Cardiac muscle cell (in vitro differentiated cells and primary cell): ENCODE measurements at places on chromosomes 5 and 9. TPM values are rescaled to one million over a fixed set of nuclear protein-coding genes. Genes with fewer than 3 reads are reported as not detected.

- no peak for DNase-seq
- no peaks in the 10 kb centered on the region for H3K4me1 ChIP-seq
- H3K27me3 ChIP-seq, result no peaks in the 10 kb centered on the region
- no peak overlapping the region for H3K27ac ChIP-seq
- no peaks in the 10 kb centered on the region for H3K36me3 ChIP-seq
Measured at GRCh38 chr5:116428413-116428812, 146.2 kb downstream of the SEMA6A start.

DNA sequence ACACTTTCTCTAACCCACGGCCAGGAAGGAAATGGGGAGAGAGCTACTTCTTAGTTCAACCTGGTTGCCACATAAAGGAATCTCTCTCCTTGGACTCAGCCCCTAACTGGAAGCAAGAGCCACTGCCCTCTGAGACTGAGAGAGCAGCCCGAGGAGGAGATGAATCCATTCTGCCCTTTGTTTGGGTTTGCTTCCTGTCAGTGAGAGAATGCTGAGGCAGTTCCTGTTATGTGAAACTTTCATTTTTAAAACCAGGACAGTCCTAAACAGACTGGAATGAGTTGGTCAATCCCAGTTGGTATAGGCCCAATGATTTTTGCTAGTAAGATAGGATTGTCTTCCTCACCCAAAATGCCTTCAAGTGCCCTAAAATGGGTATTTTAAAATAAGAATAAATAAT, 205.1 kb downstream of the NTRK2 start:
- H3K4me3 ChIP-seq, result no peak overlapping the region
- H3K4me1 ChIP-seq, result peaks cover 8% of the 10 kb centered on the region
- H3K36me3 ChIP-seq, result no peaks in the 10 kb centered on the region
- DNase-seq, result peak; percentile 40
- H3K27me3 ChIP-seq, result no peaks in the 10 kb centered on the region

DNA sequence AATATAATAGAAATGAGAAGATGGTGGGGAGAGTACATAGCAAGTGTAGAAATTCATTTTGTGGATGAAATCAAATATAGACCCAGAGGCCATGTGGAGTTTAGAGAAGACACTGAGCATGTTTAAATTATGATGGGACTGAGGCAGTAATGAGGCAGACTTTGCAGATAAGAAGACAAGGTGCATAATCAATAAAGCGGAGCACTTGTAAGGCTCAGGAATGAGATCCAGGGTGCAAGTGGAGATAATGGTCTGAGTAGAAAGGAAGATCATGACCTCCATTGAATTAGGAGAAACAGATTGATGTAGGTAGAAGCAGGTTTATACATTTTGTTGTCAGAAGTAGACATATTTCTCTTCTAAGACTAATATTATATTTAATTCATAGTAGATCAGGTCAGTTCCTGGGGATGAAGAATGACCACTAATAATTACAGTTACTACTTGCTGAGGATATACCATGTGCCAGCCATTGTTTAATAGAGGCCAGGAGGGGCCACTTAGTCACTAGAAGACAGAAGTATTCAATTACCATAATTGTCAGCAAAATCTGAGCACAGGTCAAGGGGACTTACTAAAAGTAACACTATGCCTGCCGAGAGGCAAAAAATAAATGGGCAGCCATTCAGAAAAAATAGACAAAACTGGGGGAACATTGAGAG, 479.8 kb downstream of the DNAH5 start:
- H3K27me3 ChIP-seq, result no peaks in the 10 kb centered on the region
- no peak overlapping the region for H3K4me3 ChIP-seq
- H3K36me3 ChIP-seq, result no peaks in the 10 kb centered on the region
- H3K27ac ChIP-seq, result no peak overlapping the region
- DNase-seq, result no peak
- no peaks in the 10 kb centered on the region for H3K4me1 ChIP-seq

Gene TMEFF1
- 23.9 and 34.2 TPM in 2 replicates for total RNA-seq

DNA sequence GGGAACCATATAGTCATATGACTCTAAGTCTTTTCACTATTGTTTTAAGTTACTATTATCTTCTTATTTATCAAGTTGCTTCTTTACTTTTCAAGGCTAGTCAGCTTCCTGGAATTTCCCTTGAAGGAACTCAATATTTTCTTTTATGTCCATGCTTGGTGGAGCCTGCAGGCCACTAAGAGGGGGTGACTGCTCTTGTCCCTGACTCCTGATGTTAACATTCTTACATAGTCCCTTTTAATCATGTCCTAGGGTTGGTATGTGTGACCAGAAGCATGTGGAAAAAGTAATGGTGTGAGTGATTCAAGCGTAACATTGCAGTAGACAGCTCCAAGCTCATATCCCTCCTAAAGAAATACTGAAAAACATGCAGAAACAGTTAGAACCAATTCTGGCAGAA, 1536.2 kb upstream of the CDH9 start:
- H3K27me3 ChIP-seq, result no peaks in the 10 kb centered on the region
- H3K4me3 ChIP-seq, result no peak overlapping the region
- no peaks in the 10 kb centered on the region for H3K4me1 ChIP-seq
- no peaks in the 10 kb centered on the region for H3K36me3 ChIP-seq
- H3K27ac ChIP-seq, result no peak overlapping the region

DNA sequence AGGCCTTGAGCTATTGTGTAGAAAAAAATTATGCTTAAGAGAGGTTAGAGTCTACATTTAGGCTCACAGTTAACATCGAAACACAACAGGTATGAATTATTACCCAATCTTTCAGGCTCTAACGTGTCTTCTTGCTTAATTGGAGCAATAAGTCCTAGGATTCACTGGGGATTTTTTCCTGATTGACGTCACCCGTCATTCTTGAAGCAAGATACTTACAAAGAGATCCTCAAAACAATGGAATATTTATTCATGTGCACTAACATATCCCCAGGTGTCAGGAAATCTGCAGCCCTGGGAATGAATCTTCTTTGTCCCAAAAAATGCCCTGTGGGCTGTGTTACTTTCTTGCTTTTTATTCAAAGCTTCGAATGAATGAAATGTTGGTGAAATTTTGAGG, 413.5 kb downstream of the NFIB start:
- H3K36me3 ChIP-seq, result no peaks in the 10 kb centered on the region
- H3K27me3 ChIP-seq, result no peaks in the 10 kb centered on the region
- no peak overlapping the region for H3K27ac ChIP-seq
- H3K4me3 ChIP-seq, result no peak overlapping the region
- H3K4me1 ChIP-seq, result peaks cover 14% of the 10 kb centered on the region

DNA sequence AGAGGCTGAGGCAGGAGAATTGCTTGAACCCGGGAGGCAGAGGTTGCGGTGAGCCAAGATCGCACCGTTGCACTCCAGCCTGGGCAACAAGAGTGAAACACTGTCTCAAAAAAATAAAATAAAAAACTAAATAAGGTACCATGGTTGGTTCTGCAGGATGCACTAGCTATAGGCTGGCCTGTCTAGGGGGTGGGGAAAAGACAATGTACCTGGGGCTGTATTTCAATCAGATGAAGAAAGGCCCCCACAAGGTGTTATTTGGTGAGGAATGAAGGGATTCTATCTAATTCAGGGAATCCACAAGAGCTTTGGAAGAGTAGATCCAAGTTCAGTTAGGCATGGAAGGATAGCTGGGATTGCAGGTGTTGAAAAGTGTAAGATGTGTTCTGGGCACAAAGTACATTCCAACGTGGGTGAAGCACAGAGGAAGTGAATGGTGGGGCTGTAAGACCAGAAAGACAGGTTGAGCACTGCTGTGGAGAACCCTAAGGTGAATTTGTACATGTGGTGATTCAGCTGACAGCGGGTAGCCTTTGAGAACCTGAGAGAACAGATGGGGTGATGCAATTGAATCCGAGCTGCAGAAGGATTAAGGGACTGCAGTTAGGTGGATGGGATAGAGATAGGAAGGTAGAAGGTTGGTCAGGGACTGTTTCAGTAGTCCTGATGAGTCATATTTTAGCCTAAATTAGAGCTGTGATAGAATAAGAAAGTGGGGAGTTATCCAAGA, 71.8 kb downstream of the CAST start:
- H3K36me3 ChIP-seq, result peaks cover 22% of the 10 kb centered on the region
- DNase-seq, result no peak
- no peaks in the 10 kb centered on the region for H3K27me3 ChIP-seq
- peaks cover 14% of the 10 kb centered on the region for H3K4me1 ChIP-seq

DNA sequence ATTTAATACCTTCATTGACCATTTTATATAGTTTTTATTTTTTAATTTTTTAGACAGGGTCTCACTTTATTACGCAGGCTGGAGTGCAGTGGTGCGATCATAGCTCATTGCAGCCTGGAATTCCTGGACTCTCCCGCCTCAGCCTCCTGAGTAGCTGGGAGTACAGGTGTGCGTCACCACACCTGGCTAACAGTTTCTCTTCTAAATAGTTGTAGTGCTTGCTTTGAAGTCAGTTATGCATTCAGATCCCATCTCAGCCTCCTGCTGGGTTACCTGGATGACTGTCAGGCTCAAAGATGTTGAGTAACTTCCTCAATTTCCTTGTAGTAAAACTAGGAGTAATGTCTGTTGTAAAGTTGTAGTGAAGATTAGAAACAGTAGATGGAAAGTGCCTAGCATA, 21.4 kb downstream of the SNX18 start:
- DNase-seq, result no peak
- no peak overlapping the region for H3K4me3 ChIP-seq
- H3K4me1 ChIP-seq, result peaks cover 12% of the 10 kb centered on the region
- H3K27ac ChIP-seq, result no peak overlapping the region

- H3K4me3 ChIP-seq, result no peak overlapping the region
- H3K36me3 ChIP-seq, result peaks cover 8% of the 10 kb centered on the region
- no peak overlapping the region for H3K27ac ChIP-seq
- no peaks in the 10 kb centered on the region for H3K27me3 ChIP-seq
Measured at GRCh38 chr9:34256104-34256503, 73.0 kb downstream of the KIF24 start.
